Hippocampal formation (tissue), 2 donors: ENCODE measurements at places on chromosomes 3 and 15.

- no peak for DNase-seq
Observed at GRCh38 chr15:64462492-64462891, 2.1 kb downstream of the ZNF609 start.

- DNase-seq, result no peak
Observed at GRCh38 chr15:49706805-49707204, 86.0 kb downstream of the DTWD1 start.

GRCh38 chr3:63477494-63478129 lies 174.9 kb upstream of the SNTN start:
- no peak for DNase-seq

DNA sequence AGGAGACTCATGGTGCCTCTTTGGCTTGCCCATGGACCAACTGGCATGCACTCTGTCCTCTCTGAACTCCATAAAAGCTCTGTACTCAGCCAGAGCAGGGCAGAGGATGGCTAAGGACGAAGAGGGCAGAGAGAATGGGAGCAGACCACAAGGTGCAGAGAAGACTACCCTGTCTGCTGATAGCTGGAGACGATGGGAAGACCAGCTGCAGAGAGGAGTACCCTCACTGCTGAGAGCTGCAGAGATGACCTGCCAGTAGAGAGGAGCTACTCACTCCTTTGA lies 65.0 kb downstream of the THBS1 start:
- no peak for DNase-seq

- DNase-seq, result no peak
Observed at GRCh38 chr15:79878078-79878705, 18.6 kb downstream of the MTHFS start.

- DNase-seq, result no peak
Observed at GRCh38 chr3:157782236-157782635, 279.0 kb upstream of the VEPH1 start.

DNA sequence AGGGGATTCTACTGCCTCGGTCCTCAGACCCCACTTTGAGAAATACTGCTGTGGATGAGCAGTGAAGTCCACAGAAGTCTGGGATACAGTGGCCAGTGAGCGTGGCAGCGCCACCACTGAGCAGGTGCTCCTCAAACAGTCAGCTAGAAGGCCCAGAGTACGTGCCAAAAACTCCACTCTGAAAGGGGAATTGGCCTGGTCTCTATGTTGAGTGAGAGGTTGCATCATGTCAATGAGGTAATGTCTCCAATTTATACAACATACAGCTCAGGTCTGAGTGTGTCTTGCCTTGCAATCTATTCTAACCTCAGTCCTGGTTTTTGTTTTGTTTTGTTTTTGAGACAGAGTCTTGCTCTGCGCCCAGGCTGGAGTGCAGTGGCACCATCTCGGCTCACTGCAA lies 53.3 kb upstream of the ETV5 start:
- no peak for DNase-seq

- no peak for DNase-seq
Observed at GRCh38 chr3:188197388-188197847, 43.5 kb downstream of the LPP start.

GRCh38 chr15:65411465-65412071 lies 11.2 kb downstream of the IGDCC4 start:
- DNase-seq, result no peak

DNA sequence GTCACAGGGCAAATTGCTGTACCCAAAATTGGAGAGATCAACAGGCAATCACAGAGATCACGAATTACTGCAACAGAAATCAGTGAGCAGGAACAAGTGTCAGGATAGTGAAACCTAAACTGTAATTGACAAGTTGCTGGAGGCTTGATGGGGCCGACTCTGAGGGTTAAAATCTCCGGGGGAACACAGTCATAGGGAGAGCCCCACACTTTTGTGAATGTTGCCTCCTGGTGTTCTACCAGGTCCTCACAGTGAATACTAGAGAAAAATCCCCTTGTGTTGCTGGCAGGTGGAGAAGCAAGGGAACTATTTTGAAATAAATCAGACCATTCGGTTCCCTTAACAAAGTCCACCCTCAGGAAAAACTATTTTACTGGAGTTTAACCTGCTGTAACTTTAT lies 697.5 kb upstream of the CBLB start:
- DNase-seq, result no peak

- no peak for DNase-seq
Observed at GRCh38 chr3:58743296-58743695, 76.7 kb upstream of the FAM3D start.

DNA sequence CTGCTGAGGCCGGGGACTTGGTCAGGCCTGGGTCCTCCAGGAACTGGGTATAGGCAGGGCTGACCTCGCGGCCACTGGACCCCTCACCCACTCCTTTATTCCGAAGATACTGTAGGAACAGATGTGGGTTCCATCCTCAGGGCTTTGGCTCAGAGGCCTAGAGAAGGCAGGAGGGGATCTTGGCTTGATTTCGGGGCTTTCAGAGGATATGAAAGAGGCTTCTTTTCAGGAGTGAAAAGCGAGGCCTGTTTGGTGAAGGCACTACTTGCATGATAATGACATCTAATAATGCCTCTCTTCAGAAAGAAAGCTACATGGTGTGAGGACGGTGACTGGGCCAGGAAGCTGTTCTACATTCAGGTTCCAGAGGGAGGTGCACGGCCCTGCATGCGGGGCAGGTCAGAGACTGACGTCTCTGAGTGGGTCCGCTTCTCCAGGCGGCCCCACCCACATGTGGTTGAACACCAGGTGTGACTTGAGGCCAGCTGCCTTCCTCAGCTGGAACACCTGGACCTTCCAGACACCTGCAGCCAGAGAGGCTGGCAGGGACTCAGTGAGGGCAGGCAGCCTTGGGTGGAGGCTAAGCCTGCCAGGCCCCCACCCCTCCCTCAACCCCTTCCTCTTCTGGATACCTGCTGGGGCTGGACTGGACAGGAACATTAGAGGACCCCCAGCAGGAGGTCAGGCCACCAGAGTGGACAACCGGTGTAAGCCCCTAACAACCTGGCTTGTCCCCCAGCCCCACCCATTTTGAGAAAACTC lies 31.1 kb upstream of the HHATL start:
- peak; percentile 72 for DNase-seq

GRCh38 chr3:73072634-73073033 lies 11.2 kb downstream of the EBLN2 start:
- DNase-seq, result no peak

DNA sequence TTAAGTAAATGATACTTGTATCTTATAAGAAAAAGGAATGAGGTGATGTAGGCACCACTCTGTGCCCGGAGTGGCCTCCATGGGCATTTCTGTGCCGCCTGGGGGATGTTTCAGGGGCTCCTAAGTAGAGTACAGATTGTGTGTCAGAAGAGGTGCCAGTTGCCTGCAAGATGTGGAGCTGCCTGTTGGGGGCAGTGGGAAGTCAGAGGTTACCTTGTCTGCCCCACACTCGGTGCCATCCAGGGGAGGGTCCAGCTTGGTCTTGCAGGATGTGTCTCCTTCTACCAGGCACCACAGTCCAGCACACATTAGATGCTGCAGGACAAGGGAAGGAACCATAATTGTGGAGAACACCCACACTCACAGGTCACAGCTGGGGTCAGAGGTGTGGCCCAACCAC lies 208.8 kb downstream of the ADAMTS17 start:
- no peak for DNase-seq

- no peak for DNase-seq
Observed at GRCh38 chr3:45967724-45968123, 24.5 kb downstream of the CXCR6 start.

DNA sequence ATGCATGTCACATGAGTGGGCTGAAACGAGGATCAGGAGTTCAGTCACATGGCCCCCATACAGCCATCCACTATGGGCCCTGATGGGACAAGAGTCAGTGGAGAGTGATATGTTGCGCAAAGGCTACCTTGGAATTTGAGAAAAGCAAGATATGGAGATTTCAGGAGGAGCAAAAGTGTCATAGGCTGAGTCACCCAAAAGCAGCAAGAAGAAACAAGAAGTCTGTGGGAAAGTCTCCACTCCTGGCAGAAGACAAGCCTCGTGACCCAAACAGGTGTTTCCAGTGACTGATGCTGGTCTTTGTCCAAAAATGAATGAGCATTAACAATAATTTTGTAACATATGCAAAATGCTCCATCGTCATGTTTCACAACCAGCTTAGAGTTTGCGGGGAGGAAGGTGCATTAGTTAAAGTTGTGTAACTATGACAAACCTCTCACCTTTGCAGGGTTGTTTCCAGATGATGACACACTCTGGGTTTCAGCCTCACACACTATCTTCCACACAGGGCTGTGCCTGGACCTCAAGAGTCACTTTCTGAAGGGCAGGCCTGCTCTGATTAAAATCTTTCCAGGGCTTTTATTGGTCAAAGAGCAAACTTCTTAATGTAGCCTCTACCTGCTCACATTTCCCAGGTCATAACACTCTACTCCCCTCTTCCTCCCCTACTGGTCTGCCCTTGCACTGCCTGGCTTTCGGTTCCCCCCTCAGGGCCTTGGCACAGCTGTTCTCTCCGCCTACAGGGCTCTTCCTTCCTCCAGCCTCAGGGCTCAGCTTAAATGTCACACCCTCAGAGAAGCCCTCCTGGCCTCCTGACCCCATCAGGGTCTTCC lies 3.9 kb upstream of the DNASE1L3 start:
- DNase-seq, result no peak

GRCh38 chr3:81951636-81952035 lies 190.2 kb upstream of the GBE1 start:
- DNase-seq, result no peak

GRCh38 chr3:78112291-78113010 lies 1072.6 kb downstream of the ROBO2 start:
- no peak for DNase-seq

DNA sequence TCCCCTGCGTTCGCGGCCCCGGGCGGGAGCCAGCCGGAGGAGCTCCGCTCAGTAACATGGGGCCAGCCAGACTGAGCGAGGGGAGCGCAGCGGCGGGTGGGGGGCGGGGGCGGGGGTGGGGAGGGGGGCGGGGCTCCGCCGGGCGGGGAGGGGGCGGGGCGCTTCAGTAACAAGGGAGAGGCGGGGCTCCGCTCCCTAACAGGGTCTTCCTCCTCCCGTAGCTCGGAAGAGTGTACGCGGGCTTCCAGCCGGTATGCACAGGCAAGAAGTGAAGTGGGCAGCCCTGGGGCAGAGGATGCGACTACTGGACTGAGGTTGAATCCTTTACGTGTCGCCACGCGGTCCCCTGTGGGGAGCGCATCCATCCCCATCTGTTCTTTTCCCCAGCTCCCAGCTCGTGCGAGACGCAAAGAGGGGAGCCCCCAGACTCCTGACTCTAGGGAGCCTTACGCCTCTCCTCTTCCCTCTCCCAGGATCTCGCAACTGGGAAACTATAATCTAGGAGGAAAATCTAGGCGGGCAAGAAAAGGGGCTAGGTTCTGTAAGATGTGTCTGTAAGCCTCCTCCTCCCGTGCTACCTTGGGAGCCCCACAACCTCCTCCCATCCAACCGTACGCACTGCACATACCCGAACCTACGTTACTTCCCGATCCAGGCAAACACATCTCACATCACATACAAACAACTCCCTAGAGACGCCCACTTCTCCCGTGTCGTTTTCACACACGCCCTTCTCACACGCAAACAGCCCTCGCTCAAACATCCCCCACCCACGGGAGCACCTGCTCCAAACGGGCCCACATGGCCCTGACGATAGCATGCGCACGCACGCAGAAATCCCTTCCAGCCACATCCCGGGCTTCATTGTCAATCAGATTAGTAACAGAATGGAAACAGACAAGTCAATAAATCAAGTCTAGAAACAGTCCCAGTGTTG lies at the start of gene SHF:
Gene SHF (minus strand): TSS at position 73 of the 937 bp plus-strand sequence. CDS start 15 bp downstream, at position 58.
- DNase-seq, result peak; percentile 63

- DNase-seq, result peak; percentile 50
Observed at GRCh38 chr3:112086076-112086854, at the start of gene C3orf52. TSS of gene C3orf52 (plus strand) at chr3:112086389. CDS start at chr3:112086408, 19 bp downstream.

- no peak for DNase-seq
Observed at GRCh38 chr3:87436781-87437543, 160.6 kb upstream of the POU1F1 start.

DNA sequence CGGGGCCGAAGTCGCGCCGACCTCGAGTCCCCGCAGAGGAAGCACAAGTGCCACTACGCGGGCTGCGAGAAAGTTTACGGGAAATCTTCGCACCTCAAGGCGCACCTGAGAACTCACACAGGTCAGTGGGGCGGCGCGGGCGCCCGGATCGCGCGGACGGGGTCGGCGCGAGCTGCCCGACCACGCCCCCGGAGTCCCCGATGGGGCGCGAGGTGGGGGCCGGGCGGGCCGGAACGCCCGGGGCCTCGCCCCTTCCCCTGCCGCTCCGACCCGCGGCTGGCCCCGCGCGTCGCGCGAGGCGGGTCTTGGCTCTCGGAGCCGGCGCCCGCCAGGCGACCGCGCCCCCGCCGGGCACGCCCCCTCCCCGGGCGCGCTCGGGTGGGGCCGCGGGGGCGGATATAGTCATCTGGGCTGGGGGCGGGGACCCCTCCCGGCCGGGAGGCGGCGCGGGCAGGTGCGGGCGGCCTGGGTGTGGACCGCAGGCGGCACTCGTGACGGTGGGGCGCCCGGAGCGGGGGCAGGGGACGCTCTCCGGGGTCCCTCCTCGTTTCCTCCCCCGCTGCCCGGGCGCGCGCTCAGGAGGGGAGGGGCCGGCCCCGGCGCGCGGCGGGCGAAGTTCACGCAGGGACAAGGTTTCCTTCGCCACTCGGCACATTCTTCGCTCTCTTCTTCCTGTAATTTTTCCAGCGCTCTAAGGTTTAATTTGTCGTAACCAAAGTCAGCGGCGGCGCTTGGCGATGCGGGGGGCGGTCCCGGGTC lies 1.2 kb downstream of the KLF13 start:
- DNase-seq, result no peak

DNA sequence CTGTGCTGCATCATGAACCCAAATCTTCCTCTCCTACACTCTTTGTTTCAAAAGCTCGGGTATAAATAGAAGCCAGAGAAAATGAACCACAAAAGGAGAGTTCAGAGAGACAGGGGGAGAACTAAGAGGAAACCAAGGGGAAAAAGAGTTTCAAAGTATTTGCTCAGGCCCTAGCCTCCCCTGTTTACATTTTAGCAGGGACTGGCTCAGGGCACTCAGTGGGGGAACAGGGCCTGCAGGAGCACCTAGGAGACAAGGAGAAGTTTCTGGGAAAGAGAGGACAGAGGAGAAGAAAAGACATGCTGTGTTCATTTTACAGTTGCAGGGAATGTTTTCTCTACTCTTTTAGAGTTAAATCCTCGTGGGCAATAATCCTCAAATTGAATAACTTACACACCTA lies 8.5 kb upstream of the IL17RD start:
- DNase-seq, result no peak

GRCh38 chr3:147615035-147615434 lies 205.9 kb downstream of the ZIC1 start:
- no peak for DNase-seq

GRCh38 chr3:163671201-163671600 lies 1407.1 kb downstream of the SI start:
- DNase-seq, result no peak
